ENCODE measurements at places on chromosomes 2 and 18.

GRCh38 chr2:213085538-213085937 lies 65.9 kb downstream of the IKZF2 start:
- DNase-seq = no peak

DNA sequence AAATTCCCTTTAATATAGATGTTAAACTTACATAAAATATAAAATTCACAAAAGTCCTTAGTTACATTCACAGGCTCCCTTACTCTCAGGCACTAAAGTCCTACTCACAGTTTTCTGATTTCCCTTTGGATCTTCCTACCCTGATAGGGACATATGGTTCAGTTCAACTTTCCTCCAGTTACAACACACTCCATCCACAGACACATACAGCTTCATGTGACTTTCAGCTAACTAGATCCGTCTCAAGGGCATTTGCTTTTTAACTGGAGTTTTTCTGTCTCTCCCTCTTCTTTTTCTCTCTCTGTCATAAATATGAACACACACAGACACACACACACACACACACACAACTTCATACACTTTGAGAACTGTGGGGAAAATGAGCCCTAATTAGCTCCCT lies 419.2 kb downstream of the LRP1B start:
- no peak for DNase-seq

DNA sequence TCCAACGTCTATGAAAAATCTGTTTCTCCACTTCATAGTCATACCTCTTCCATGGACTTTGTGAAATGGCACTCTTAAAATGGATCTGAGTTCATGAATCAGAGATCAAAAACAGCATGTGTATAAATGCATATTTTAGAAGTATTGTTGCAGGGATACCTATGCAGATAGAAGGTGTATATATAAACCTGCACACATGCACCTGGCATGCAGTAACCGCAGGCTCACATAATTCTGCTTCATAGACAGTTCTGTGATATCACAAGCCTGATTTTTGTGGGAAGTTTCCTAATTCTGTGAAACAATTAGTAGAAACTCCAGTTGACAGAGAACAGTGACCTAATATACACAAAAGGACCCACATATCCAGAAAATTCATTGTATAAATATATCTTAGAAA lies 421.7 kb downstream of the TGIF1 start:
- no peak for DNase-seq

DNA sequence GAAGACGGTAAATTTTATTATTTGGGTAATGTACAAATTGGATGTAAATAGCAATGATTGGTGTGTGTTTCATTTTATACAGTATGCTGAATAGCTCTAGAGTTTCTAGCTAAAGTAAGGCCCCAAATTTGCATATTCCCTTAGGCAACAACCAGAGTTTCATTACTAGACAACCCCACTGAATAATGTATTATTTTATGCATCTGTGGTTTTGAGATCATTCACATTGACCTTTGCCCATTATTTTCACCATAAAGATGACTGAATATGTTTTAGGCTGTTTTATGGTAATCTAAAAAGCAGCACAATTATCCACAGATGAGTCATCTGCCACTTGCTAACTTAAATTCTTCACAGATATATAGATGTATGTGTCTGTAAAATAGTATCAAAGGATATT lies 44.5 kb upstream of the C2orf74 start:
- no peak for DNase-seq

DNA sequence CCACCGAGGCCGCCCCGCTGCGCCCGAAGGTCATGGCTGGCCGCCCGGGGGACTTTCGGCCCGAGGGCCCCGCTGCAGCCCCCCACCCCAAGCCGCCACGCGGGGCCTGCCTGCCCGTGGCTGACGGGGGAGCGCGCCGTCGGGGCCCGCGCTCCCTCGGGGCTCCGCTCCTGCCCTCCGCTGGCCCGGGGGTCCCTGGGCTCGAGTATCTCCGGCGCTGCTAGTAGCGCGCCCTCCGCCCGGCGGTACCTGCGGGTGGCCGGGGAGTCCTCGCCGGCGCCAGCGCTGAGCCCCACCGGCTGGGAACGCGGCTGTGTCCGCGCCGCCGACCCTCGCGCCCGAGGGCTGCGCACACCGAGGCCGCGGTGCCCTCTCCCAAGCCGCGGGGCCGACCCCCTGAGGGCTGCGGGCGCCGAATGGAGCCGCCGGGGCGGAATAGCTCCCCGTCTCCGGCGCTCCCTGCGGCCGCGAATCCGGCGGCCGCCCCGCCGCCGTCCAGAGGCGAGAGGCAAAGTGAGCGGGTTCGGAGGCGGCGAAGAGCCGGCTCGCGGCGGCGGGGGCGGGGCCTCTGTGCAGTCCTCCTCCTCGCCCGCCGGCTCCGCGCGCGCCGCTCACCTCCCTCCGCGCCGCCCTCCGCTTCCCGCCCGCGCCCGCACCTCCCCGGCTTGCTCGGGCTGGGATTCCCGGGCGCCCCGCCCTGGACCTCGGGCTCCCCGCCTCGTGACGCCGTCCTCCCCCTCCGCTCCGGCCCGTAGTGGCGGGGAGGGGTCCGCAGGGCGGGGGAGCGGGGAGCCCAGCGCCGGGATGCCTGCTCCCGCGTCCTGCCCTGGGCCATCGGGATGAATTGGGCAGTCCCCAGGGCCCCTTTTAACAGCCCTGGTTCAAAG lies at the start of gene KCNG3:
TSS of gene KCNG3 (minus strand) at position 515 of the 887 bp plus-strand sequence. CDS start at position 34, 481 bp downstream.
- peak; percentile 84 for DNase-seq

DNA sequence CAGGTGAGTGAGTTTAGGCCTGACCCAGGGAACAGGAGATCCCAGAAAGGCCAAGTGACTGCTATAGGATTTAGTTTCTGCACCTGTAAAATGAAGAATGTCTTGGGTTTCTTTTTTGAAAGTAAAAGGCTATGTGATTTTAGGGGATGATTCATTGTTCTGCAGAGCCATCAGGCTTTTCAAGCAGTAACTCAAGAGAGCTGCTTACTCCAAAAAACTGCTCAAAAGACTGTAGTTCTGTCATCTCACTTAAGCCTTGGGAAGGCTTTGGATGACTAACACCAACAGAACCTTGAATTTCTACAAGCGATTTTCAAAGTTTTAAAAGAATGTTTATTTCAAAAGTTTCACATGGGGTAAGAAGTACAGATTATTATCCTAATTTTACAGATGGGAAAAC lies 165.1 kb downstream of the HAUS1 start:
- no peak for DNase-seq

GRCh38 chr2:9660154-9660553 lies 29.4 kb upstream of the YWHAQ start:
- no peak for DNase-seq

- no peak for DNase-seq
Measured at GRCh38 chr2:201798252-201798913, 8.0 kb upstream of the CDK15 start.

DNA sequence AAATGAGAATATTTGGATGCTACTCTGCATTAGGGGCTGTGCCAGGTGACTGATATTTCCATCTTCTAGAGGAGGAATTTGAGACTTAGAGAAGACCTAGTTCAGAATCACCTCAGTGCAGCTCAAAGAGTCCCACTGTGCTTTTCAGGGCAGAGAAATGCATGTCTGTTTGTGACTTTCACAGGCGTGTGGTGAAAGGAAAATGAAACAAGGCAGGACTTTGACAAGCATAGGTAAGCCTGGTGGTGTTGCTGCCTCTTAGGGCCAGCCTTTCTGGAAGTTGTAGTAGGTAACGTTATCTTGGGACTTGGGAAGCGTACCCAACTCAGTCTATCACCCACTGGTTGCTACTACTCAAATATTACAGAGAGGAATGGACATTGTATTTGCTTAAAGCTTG lies 2.6 kb downstream of the GPR39 start:
- no peak for DNase-seq

DNA sequence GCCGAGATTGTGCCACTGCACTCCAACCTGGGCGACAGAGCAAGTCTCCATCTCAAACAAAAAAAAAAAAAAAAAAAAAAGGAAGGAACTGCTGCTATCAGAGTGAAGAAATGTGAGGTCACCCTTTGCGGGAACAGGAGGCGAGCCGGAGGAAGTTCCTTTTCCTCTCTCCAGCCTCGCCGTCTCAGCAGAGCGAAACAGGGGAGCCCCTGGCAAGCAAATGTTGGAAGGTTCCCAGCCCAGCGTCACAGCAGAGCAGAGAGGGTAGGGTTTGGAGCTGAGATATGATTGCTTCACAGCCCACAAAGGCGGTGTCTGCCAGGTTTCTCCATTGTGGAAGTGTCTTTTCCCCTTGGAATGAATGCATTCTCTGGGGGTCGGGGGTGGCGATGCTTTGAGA lies 28.5 kb downstream of the SLC20A1 start:
- peak; percentile 49 for DNase-seq

DNA sequence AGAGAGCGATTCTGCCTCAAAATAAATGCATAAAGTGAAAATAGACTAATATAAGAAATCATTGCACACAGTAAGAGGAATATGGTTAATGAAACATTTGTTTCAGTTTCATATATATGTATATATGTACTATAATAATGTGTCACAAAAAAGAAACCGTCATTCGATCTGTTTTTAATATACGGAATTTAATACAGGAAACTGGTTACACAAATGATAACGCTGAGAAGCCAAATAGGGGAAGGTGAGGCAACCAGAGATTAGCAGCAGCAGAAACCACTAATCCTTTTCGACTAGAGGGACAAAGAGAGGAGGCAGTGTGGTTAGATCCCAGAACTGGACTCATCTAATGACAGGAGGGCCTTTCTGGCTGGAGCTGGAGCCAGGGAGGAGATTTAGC lies 64.2 kb upstream of the GREB1L start:
- no peak for DNase-seq

DNA sequence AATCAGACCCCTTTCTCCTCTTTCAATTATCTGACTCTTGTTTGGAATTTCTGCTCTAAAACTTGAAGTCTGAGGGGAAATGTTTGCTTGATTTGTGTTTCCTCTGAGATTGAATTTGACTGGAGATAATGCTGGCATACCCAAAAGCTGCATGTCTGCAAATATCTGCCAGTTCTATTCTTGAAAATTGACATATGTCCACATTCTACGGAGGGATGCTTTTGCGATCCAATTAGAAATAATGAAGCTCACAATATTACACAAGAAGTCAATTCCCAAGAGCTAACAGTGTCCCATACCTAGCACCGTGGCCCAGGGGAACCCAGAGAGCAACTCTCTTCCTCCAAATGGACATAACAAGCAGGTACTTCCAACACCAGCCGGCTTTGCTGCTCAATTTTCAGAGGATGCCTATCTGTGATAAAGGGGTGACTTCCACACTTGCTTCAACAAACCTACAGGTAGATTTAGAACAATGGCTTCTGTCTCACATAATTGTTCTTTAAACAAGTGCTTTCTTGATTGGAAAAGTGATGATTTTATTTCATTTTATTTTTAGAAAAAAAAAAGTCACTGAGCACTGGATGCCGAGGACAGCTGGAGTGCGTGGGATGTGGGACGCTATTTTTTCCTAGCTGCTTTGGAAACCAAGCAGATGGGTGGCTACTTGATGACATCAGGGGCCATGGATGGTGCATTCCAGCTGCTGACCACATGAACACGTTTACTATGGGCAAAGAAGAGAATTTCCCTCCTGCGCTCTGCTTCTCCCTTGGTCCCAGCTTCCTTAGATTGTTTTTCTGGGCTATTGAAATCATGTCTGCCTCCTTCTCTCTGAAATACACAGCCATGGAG lies 488.9 kb downstream of the RNF144A start:
- no peak for DNase-seq

DNA sequence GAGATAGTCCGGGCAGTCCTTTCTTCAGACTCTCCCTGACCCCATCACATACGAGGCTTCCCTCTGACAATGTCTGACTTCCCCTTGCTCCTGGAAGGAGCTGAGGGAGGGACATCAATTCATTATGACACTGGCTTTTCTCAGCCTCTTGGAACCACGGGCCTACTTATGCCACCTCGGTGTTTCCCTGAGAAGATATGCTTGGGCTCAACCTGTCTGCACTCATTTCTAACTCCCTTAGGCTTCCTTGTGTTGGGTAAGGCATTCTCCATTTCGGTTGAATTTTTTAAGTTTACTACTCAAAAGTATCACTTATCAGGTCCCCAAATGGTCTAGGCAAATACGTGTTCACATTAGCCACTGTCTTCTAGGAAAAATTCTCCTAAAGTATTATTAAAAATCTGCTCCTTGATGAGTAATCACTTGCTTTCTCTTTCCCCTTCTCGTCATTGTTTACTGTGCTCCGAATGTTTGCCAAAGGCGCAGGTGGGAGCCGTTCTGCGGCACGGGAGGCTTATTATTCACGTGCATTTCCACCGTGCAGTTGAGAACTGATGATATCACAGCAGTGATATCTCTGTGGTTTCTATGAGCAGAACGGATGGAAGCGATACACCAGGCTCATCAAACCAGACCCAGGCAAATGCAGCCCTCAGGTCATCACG lies 33.1 kb downstream of the ARL4C start:
- DNase-seq = peak; percentile 29

DNA sequence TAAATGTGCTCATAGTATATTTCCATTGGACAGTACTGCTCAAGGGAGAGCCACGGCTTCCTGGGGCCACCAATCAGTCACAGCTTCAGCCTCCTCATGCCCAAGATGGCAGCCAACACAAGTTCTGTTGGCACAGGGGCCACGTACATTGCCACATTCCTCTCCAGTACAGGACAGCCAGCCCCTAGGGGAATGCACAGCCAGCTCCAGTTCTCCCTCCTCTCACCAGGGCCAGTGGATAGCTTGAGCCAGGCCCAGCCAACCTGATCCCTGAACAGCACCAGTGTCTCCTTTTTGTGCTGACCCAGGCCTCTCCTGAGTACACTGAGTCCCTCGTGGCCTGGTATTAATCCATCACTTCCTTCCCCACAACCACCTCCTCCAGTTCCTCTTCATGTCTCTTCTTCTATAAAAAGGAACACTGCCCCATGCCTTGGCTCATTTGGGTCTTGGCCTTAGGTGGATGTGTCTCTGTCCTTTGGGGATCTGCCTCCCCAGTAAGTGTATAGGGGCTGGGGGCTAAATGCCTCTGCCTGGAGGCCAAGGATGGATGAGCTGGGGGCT lies 168.7 kb downstream of the TNS1 start:
- no peak for DNase-seq

GRCh38 chr2:38128653-38129052 lies 52.7 kb upstream of the CYP1B1 start:
- DNase-seq = no peak

GRCh38 chr2:54545702-54546450 lies 89.7 kb downstream of the SPTBN1 start:
- no peak for DNase-seq

GRCh38 chr2:205689820-205690219 lies 7.5 kb downstream of the NRP2 start:
- no peak for DNase-seq

GRCh38 chr18:77054288-77054605 lies 78.3 kb downstream of the MBP start:
- DNase-seq = no peak

Data from transverse colon (tissue), 4 donors.